Activated CD4-positive, CD25-positive, alpha-beta regulatory T cell (primary cell): ENCODE measurements at places on chromosomes 5 and 9.

GRCh38 chr9:94896512-94896911, 170.0 kb downstream of the AOPEP start:
- DNase-seq = no peak

GRCh38 chr5:66517351-66517750, 78.8 kb upstream of the MAST4 start:
- DNase-seq = no peak

GRCh38 chr5:135747824-135748223, 86.6 kb upstream of the SLC25A48 start:
- DNase-seq = no peak

DNA sequence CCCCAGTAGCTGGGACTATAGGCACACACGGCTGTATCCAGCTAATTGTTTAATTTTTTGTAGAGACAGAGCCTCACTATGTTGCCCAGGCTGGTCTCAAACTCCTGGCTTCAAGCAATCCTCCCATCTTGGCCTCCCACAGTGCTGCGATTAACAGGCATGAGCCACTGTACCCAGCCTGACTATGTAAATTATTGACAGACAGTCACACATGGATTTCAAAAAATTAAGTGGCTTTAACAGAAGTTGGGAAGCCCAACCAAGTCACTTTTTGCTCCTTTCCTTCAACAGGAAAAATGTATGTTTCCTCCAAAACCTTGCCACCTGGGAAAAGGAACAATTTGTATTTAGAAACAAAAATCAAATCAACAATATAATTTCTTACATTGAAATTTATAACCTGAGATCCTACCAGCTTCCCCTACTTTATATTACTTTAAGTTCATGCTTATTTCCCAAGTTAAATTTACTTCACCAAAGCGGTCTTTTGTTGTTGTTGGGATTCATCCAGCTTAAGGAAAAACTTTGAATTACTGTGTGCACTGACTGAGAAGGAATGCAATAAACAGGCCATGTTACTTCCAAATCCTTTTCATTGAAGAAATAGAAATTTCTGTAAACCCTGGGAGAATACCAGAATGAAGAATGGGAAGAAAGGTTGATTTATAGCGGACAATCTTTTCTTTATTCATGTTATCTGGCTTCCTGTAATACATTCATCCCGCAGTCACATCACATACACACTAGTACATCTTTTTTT, 8.6 kb downstream of the PCA3 start:
- DNase-seq = no peak

GRCh38 chr5:31733371-31733770, 94.4 kb downstream of the PDZD2 start:
- no peak for DNase-seq
